CD4-positive, alpha-beta T cell treated with Interleukin-12 subunit alpha and Interleukin-12 subunit beta, for 1 hour (primary cell): ENCODE measurements at places on chromosomes 12 and 14.

DNA sequence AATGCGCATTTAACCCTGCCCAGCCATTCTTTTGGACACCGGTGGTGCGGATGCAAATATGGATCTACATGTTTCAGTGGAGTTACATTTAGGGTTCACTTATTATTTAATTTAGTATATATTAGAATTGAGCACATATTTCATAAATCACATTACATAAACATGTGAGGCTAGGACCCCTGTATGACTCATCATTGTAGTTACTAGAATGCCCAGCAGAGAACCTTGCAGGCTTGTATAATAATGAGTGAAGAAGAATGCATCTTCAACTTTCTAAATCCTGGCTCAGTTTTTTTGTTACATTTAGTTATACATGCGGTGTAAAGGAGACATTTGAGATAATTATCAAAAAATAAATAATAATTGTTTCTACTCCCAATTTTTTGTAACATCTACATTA, 369.0 kb downstream of the ATP23 start:
- no peak for DNase-seq

- DNase-seq = no peak
These were observed 474.7 kb downstream of the NPAS3 start for GRCh38 chr14:33413381-33413780.

DNA sequence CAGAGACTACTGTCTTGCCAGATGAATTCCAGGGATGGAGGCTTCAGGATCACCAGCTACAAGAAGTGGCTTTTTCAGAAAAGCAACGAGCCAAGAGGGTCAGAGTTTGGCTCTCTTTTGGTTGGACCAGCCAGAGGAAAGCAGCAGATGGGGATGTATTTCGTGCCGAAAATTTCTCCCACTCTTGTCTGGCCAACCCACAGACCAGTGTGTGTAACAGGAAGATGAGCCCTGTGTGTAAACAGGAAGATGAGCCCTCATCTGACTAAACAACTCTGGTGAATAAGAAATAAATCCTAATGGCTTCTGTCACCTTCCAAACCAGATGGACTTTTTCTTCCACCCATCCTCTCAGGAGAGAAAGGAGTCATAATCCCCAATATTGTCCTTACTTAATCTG, 13.1 kb downstream of the GPR68 start:
- no peak for DNase-seq

GRCh38 chr12:40336573-40337199, 111.9 kb downstream of the LRRK2 start:
- no peak for DNase-seq

- no peak for DNase-seq
These were observed 321.0 kb upstream of the RTL1 start for GRCh38 chr14:101224356-101225156.

DNA sequence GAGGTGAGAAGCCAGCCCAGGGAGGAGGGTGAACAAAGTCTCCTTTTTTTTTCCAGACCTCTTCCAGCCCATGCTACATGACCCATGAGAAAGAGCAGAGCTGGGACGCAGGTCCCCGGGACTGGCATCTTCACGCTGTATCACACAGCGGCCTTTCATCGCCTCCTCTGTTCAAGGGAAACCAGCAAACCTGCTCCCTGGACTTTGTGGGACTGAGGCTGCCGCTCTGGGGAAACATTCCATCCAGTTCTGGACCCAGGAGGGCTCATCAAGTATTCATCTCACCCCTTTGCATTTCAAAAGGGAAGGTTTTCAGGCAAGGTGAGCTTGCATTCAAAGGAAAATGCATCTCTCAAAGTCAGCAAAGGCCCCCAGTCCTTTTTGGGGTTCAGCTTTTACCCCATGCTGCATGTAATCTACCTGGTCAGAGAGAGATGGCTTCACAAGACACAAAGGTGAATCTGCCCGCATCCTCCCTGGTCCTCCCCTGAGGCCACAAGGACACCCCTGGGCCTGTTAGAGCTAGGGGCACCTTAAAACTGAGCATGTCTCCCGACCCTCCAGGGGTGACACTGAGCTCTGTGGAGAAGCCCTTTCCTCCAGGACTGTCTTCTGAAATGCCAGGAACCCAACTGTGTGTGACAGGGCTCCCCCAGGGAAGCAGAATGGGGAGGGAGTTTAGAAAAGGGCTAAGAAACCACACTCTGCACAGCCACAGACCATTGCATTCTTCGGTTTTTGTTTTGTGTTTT, 21.2 kb upstream of the MEG3 start:
- DNase-seq = no peak

- no peak for DNase-seq
These were observed 102.3 kb downstream of the ITPR2 start for GRCh38 chr12:26730481-26731350.

DNA sequence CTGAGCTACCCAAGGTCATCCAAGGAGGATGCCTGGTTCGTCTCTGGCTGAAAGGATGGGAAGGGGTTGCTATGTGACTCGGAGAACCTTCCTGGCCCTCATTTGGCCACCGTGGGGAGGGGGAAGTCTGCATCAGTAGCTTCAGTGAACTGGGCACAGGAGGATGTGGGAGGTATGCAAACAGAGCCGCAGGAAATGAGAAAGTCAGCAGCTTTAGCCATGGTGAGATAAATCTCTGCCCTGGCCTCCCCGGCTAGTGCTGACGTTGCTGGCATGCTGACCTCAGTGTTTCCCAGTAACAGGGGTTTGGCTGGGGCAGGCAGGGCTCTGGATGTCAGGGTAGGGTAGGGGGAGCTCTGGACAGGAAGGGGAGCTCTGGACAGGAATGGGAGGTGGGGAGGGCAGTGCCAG, 2.3 kb upstream of the CEBPE start:
- no peak for DNase-seq

DNA sequence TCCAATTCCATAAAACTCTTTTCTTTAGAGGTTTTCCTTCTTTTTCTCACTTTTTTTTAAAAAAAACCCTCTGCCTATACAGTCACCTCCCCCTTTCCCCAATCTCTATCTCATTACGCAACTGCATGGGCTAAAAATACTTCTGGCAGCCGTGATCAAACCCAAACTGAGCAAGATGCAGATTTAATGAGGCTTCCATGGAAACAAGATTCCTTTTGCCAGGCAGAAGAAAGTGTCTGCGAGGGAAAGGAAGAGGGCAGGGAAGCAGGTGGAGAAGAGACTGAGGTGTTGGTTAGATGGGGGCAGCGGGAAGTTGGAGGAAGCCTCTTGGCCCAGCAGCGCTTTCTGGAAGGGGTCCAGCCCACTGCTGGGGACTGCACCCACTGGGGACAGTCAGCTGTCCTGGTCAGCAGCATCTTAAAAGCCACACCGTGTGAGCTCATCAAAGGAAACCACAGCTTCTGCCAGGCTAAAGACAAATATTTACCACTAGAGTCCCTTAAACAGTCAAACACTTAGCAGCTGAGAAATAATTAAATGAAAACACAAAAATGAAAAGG, 90.4 kb downstream of the SLC8A3 start:
- DNase-seq = no peak
